Upper lobe of left lung (tissue), 6 donors: ENCODE measurements at places on chromosomes 1 and 21. TPM values are rescaled to one million over a fixed set of nuclear protein-coding genes. Genes with fewer than 3 reads are reported as not detected.

DNA sequence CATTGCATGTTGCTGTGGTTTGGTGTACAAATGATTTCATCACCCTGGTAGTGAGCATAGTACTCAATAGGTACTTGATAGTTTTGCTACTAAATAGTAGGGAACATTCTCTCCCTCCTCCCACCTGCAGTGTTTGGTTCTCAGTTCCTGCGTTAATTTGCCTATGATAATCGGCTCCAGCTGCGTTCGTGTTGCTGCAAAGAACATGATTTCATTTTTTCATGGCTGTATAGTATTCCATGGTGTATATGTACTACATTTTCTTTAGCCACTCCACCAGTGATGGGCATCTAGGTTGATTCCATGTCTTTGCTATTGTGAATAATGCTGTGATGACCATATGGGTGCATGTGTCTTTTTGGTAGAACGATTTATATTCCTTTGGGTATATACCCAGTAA, 903.4 kb downstream of the TTLL7 start:
- H3K27ac ChIP-seq: no peak overlapping the region
- no peaks in the 10 kb centered on the region for H3K4me1 ChIP-seq
- H3K36me3 ChIP-seq: no peaks in the 10 kb centered on the region
- no peak for DNase-seq

- no peak overlapping the region for H3K27ac ChIP-seq
- DNase-seq: no peak
- H3K4me3 ChIP-seq: no peak overlapping the region
These were observed 42.1 kb upstream of the NBPF3 start for GRCh38 chr1:21397813-21398188.

DNA sequence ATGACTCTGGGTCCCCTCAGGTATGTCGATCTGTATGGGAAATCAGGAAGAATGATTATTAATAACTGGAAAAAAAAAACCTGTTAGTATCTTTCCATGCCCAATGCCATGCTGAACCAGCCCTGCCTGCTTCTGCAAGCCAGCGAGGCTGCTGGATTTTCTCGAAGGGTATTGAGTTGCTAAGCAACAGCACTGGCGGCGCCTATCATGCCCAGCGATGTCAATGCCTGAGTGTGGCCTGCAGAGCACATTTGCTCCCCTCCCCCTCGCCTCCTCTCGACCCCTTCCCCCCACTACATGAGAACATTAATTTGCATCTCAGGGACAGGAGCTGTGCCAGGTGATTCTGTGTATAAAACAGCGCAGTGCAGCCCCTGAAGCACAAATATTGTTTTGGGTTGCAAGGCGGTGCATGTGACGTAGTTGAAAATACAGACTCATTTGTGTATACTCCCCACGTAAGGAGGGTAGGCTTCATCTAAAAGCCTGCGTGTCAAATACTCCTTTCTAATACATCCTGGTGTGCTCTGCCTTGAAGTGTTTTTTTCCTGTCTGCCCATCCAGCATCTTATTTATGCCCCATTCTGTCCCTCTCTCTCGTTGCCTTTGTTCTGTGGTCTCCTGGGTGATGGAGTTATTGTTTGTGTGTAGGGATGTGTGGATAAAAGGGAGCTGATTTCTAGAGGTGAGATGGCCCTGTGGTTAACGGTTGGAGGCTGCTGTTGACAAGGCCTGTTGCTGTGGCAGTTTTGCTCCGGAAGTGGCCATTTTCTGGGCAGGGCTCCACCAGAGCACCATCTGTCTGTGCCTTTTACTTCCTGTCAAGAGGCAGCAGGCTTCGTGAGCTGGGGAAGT, 32.7 kb upstream of the ATP5PO start:
- H3K4me1 ChIP-seq: peaks cover 18% of the 10 kb centered on the region
- no peaks in the 10 kb centered on the region for H3K27me3 ChIP-seq
- peak overlapping the region; percentile 77 for H3K27ac ChIP-seq
- no peak for DNase-seq
- H3K4me3 ChIP-seq: no peak overlapping the region
- no peaks in the 10 kb centered on the region for H3K36me3 ChIP-seq

GRCh38 chr1:36905941-36906340, 128.4 kb downstream of the GRIK3 start:
- no peaks in the 10 kb centered on the region for H3K27me3 ChIP-seq
- H3K27ac ChIP-seq: no peak overlapping the region
- DNase-seq: no peak
- no peaks in the 10 kb centered on the region for H3K4me1 ChIP-seq

DNA sequence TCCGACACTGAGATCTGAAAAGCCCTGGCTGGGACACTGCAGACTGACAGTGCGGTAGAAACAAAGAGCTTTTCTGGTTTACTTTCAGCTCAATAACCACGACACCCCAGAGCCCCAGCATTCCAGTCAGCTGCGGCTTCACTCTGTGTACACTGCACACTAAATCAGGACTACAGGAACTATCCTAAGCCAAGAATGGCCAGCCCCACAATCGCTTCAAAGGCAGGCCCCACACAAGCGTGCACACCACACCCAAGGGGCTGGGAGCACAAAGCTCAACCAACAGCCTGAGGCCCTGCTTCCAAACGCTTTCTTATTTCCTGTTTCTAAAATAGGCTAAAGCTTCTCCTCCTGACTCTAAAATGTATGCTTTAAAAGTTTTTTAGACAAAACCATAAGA, 28.4 kb downstream of the URB1 start:
- H3K36me3 ChIP-seq: peaks cover 99% of the 10 kb centered on the region
- peak overlapping the region; percentile 20 for H3K27ac ChIP-seq

DNA sequence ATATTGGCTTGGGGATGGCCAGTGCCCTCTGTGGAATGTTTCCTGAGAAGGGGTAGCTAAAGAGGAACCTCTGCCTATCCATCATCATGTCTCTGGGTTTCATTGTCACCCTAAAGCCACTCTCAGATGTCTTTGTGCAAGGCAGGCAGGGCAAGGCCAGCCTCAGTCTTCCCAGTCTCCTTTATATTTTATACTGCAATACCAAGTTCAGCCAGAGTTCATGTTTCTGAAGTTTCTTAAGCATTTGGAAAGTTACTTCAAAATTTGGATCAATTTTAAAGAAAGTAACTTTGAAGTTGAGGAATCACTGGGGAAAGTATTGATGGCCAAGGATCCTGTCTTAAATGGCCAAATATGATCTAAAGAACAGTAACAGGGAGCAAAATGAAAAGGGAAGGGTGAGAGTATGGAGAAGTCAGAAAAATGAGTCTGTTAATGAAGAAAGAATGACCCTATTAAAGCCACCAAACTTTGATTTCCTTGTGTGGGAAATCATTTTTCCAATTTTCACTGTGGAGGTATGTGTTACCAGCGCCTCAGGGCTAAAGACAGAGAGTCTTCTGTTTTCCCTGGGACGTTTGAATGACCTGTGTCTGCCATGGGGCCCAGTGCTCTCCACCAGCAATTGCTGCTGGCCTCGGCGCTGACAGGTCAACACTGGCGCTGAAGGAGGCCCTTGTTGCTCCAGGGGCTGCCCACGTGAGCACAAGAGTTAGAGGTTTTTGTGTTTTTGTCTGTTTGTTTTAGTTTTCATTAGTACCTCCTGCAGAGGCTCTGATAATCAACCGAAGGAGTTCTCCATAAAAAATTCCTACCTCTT, 93.9 kb downstream of the ATP5PO start:
- H3K27me3 ChIP-seq: no peaks in the 10 kb centered on the region
- H3K4me1 ChIP-seq: peaks cover 12% of the 10 kb centered on the region
- peaks cover 13% of the 10 kb centered on the region for H3K36me3 ChIP-seq
- no peak for DNase-seq
- H3K27ac ChIP-seq: no peak overlapping the region

DNA sequence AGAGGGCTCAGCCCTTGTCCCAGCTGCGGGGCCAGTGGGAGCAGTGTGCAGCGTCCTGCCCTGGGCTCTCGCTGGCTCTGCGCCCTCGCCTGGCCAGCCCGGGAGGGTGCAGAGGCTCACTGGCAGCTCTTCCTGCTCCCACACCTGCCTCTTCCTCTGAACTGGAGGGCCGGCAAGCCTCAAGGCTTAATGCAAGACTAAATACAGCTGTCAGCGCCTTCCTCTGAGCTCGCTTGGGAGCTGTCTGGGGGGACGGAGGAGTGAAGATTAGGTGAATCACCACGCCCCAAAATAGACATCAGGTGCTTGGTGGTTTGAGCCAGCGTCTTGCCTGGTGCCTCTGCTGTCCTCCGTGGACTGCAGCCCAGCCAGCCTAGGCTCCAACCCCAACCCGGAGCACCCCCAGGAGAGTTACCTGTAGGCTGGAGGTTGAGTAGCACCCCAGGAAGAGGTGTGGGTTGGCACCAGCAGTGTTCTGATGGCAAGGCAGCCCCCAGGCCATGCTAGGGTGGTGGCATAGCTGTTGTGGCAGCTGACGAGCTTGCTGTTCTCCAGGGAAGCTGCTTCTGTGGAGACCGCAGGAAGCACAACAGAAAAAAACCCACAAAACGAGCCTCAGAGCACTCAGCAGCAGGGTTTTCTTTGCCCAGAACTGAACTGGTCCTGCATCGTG, 36.9 kb downstream of the UMODL1 start:
- H3K36me3 ChIP-seq: no peaks in the 10 kb centered on the region
- DNase-seq: peak; percentile 79
- H3K27ac ChIP-seq: peak overlapping the region; percentile 61
- peaks cover 4% of the 10 kb centered on the region for H3K4me1 ChIP-seq

DNA sequence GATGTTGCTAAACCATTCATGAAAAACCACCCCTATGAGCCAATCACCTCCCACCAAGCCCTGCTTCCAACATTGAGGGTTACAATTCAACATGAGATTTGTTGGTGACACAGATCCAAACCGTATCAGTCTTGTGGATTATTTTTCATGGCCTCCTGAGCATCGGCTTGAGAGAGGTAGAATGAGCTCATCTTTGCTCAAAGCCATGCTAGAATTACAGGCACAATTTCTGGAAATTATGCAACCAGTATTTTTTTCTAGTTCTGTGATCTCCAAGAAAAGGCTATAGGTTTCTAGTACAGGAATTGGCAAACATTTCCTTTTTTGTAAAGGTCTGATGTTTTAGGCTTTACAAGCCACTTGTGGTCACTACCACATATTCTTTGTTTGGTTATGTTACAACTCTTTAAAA, 219.4 kb downstream of the DUSP10 start:
- no peaks in the 10 kb centered on the region for H3K36me3 ChIP-seq
- H3K4me3 ChIP-seq: no peak overlapping the region
- no peaks in the 10 kb centered on the region for H3K27me3 ChIP-seq
- no peak for DNase-seq
- no peaks in the 10 kb centered on the region for H3K4me1 ChIP-seq

GRCh38 chr1:180254854-180255253, 24.8 kb downstream of the LHX4 start:
- no peaks in the 10 kb centered on the region for H3K27me3 ChIP-seq
- no peak for DNase-seq
- no peak overlapping the region for H3K4me3 ChIP-seq
- no peaks in the 10 kb centered on the region for H3K36me3 ChIP-seq
- no peak overlapping the region for H3K27ac ChIP-seq

- no peak overlapping the region for H3K27ac ChIP-seq
- H3K36me3 ChIP-seq: no peaks in the 10 kb centered on the region
- DNase-seq: no peak
- no peaks in the 10 kb centered on the region for H3K4me1 ChIP-seq
- no peaks in the 10 kb centered on the region for H3K27me3 ChIP-seq
These were observed 425.2 kb downstream of the RWDD3 start for GRCh38 chr1:95659166-95659565.

DNA sequence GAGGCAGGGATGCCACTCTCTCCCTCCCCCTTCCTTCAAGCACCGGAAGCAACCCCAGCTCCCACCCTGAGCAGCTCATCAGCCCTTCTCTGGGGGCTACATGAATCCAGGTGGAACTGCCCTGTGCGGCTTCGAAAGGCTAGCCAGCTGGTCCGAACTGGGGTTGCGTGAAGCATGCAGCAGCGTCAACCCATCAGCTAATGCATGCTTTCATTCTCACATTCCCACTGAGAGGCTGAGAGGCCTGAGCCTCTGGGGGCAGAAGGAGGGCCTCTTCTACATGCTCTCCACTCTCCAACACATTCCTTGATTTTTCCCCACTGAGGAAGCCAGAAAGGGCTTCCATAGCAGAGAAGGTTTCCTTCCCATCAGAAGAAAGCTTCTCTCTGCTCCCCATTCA, 5.6 kb downstream of the RXRG start:
- H3K4me3 ChIP-seq: no peak overlapping the region
- H3K27ac ChIP-seq: peak overlapping the region; percentile 24
- DNase-seq: no peak

RERE gene
- total RNA-seq: 76.7 TPM
